ENCODE measurements at places on chromosomes 5 and 9.
A peak's percentile ranks its signal among the peaks of the same experiment; 100 is the strongest.

DNA sequence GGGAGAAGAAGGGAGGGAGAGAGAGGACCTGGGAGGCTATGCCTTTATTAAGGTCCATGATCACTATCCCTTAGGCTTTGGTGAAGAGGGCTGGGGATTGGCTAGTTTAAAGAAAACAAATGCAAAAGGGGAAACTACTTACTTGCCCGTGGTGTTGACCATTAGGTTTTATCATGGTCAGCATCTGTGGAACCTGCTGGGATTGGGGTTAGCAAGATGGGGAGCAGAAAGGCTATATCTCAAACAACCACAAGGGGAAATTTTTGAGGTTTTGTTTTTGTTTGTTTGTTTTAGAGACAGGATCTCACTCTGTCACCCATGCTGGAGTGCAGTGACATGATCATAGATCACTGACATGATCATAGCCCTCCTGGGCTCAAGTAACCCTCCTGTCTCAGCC, 9.0 kb upstream of the RAD23B start:
- DNase-seq: no peak

- DNase-seq: no peak
Observed at GRCh38 chr5:178058321-178059012, 54.9 kb upstream of the N4BP3 start.

GRCh38 chr5:55868846-55869245, 17.7 kb downstream of the IL31RA start:
- DNase-seq: peak; percentile 16

DNA sequence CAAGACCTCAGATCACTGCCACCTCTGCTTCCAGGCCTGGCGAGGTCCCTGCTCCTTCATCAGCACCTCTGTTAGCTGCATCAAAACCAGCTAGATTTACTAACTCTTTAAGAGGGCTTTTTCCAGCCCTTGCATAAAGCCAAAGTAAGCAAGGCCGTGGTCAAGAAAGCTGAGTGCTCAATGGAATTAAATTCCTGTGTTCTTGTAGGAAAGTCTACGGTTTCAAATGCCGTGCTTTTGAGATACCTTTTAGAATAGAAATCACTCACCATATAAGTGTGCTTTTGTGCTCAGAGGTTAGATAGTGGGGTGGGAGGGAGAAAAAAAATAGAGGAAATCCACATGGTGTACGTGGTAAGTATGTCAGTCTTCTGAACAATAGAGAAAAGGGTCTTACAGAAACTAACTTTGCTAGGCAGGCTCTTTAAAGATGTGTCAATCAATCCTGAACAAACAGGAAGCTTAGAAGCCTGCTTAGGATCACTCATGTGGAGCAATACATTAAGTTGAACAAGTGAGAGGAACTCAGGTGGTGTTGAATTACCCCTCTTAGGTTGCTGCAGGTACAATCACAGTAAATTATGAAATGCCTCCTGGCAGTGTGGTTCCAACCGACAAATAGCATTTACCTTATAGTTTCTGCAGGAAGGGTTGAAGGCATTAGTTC, 79.7 kb downstream of the SEMA6A start:
- DNase-seq: no peak

DNA sequence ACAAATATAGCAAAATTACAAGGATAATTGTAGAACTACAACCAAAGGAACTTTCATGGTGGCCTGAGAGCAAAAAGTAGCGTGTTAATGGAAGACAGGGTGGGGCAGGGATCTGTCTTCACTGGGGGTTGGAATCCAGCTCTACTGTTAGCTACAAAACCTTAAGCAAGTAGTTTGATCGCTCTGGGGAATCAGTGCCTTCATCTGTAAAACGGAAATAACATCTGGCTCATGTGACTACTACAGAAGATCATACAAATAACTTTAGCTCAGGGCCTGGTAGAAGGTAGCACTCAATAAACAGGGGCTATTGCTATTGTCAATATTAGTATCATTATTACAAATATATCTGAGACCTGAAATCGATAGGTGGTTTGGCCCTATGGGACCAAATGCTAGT, 40.4 kb downstream of the ZNF608 start:
- DNase-seq: no peak

GRCh38 chr5:159220206-159220605, 10.9 kb upstream of the RNF145 start:
- no peak for DNase-seq

GRCh38 chr5:145473042-145473642, 362.0 kb downstream of the PRELID2 start:
- no peak for DNase-seq

- no peak for DNase-seq
Observed at GRCh38 chr9:124008303-124008693, 3.3 kb upstream of the LHX2 start.

DNA sequence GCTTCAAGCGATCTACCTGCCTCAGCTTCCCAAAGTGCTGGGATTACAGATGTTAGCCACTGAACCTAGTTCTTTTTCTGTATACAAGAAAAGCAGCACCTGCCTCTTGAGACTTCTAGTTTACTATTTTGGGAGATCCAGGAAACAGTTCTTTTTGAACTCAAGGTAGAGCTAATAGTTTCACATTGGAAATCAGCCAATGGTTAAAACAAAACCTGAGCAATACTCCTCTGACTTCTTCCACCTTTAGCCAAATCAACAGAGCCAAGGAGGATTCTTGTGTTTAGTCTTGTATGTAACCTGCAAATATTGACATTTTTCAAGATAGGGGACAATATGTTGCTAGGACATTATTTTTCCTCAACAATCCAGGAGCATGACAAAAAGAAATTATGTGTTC, 349.4 kb downstream of the SH3GL2 start:
- no peak for DNase-seq

- no peak for DNase-seq
Observed at GRCh38 chr5:37568893-37569292, 189.8 kb downstream of the WDR70 start.

Data from psoas muscle (tissue), 8 donors.